ENCODE measurements at places on chromosomes 4 and X.
A peak's percentile ranks its signal among the peaks of the same experiment; 100 is the strongest.

GRCh38 chr4:108201774-108202173, 33.0 kb upstream of the LEF1 start:
- no peak for DNase-seq

DNA sequence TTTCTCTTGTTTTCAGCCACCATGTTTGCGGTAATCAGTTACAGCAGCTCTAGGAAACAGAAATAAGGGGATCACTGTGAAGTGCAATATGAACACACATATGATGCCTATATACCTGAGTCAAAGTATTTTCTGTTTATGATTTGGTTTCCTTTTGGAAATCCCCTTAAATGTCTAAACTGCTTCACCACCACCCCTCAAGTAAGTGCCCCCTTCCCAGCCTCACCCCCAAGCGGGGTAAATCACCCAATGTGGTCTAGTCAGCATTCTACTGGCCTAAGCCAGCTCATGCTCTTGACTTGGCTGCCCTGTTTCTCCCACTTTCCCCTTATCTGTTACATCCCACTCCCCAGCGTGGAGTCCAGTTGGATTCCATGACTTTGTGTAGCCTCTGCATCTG, 176.5 kb downstream of the QDPR start:
- DNase-seq = no peak

GRCh38 chrX:73922856-73923455, 360.0 kb downstream of the CHIC1 start:
- DNase-seq = no peak

- DNase-seq = no peak
Observed at GRCh38 chrX:154098551-154098950, 1.0 kb upstream of the MECP2 start.

GRCh38 chr4:23934223-23934622, 44.4 kb upstream of the PPARGC1A start:
- no peak for DNase-seq

- DNase-seq = peak; percentile 23
Observed at GRCh38 chrX:19750783-19751467, 136.5 kb downstream of the SH3KBP1 start.

DNA sequence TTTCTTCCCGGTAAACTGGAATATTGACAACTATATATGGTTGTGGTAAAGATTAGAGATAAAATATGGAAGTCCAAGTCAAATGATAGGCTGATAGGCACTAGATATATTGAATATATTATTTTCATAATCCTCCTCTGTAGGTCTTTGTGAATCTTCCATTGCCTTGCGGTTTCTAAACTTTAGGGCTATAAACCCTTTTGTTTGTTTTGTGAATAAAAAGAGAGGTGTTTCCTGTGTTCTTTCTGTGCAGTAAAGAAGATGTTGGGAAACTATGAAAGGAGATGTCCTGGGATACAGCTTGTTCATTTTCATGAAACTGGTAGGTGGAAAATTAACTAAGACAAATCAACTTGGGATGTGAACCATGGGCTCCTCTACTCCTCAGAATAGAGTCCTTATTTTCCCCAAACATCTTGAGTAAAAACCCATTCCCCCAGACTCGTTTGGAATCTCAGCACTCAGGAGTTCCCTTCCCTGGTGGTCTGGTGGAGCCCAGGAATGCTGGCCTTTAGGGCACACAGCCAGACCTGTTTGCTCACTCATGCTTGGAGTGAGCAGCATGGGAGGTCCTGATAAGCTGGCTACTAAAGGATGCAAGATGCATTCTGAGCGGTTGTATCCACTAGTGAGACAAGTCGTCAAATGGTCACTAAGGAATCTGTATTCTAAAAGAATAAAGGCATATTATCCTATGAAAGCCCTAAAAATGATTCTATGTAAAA, 22.2 kb downstream of the PRDM8 start:
- DNase-seq = no peak

DNA sequence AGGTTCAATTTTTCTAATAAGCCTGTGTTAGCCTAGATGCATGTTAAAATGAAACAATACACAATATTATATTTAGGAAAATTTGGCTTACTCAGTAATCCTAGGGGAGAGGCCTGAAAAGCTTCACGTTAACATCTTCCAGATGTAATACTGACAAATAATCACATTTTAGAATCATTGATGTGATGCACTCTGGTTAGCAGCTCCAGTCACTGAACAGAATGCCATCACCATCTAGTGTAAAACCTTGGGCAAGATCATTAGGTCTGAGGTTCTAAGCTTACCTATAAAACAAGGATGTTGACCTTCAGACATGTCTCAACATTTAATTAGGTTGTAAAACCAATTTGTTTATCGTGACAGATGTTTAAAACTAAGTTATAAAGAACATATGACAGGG, 1704.8 kb downstream of the STIM2 start:
- no peak for DNase-seq

Data from stomach (tissue), 19 donors.